HepG2 (cell line): ENCODE measurements at places on chromosomes 7 and 10. TPM values are rescaled to one million over a fixed set of nuclear protein-coding genes. Genes with fewer than 3 reads are reported as not detected.
A peak's percentile ranks its signal among the peaks of the same experiment; 100 is the strongest.

The TUBAL3 gene
- 0.07 TPM in 1 of 2 replicates, not detected in the other for total RNA-seq

The GLI3 gene
- not detected in 2 replicates for total RNA-seq

The GJD4 gene
- not detected in 2 replicates for total RNA-seq

The H2BK1 gene
- total RNA-seq, result not detected in 2 replicates

The PRKG1 gene
- not detected in 2 replicates for total RNA-seq

The CRHR2 gene
- not detected in 2 replicates for total RNA-seq

The CC2D2B gene
- total RNA-seq, result 0.20 and 0.22 TPM in 2 replicates

The IL15RA gene
- 0.53 and 0.66 TPM in 2 replicates for total RNA-seq

The FKBP6 gene
- 0.13 and 0.20 TPM in 2 replicates for total RNA-seq

GRCh38 chr7:4074407-4074806 lies 607.7 kb upstream of the FOXK1 start:
- no peak for DNase-seq

DNA sequence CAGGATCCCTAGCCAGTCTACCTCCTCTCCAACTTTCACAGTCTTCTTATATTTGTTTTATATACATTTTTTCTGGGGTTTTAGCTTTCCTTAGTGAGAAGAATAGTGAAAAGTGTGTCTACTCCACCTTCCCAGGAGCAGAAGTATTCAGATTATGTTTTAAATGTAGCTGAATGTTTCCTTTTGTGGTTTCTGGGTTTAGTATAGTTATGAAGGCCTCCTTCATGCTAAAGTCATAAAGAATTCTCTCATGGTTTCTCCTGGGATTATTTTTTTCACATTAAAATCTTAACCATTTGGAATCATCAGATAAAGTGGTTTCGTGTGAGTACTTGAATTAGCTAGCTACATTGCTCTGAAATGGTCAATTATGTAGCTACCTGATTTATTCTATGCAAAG lies 50.9 kb downstream of the ANKMY2 start:
- DNase-seq, result no peak

DNA sequence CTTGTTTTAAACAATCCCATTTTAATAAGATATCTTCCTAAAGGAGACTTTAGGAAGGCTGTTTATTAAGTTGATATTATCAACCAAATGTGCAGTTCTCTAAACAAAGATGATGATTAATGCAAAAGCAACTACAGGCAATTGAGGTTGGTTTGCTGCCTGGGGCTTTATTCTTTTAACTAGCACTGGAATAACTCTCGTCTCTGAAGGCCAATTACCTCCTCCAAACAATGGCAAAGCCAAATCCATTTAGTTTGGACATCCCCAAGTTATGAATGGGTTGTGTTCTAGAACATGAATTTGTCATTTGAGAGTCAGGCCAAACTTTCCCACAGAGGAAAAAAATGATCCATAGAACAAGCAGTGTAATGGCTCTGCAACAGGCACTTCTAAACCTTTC lies 114.1 kb downstream of the SLC16A9 start:
- DNase-seq, result no peak

DNA sequence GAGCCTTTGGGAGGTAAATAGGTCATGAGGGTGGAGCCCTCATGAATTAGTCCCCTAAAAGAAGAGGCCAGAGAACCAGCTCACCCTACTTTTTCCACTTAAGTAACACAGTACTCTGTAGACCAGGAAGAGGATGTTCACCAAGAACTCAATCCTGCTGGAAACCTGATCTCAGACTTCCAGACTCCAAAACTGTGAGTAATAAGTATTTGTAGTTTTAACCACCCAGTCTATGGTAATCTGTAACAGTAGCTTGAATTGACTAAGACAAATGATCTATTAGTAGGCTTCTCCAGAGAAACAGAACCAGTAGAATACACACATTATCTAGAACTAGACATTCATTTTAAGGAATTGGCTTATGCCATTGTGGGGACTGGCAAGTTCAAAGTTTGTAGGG lies 51.5 kb downstream of the ANKMY2 start:
- no peak for DNase-seq

DNA sequence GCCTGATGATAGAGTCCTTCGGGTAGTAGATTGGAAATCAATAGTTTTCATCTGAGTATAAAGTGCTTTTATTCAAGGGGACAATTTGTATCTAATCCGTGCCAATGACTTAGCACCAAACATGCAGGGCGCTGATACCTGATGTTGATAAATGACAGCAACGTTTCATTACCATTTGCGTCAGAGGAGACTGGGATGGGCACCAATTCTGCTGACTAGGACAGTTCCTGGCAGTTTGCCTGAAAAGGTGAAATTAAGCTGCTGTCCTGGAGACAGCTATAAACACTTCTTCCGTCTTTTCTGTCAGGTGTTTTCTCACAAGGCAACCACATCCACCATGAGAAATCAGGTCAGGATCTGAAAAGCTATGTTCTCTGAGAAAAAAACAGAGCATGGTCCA lies 1136.4 kb downstream of the TYW1 start:
- no peak for DNase-seq

GRCh38 chr10:103265717-103266329 lies 11.1 kb upstream of the INA start:
- DNase-seq, result peak; percentile 63

- DNase-seq, result no peak
Measured at GRCh38 chr7:86863452-86863851, 196.0 kb downstream of the ELAPOR2 start.

DNA sequence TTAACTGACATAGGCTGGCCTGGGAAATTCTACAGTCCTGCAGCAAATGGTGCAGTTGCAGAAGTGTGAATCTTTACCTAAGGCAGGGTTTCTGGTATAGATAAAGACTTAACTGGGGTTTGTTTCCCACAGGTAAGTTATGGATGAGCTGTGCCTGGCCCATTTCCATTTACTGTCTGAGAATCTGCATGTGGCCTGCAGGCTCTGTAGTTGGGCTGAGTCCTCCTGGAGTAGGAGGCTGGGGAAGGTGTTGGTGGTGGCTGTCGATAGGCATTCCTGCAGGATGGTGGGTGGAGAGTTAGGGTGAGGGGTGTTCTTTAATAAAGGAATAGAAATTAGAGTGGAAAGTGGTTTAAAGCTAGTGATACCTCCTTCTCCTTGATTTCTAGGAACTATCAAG lies 193.5 kb downstream of the AUTS2 start:
- DNase-seq, result no peak

- DNase-seq, result no peak
Measured at GRCh38 chr10:14625765-14626525, 148.8 kb downstream of the FAM107B start.

DNA sequence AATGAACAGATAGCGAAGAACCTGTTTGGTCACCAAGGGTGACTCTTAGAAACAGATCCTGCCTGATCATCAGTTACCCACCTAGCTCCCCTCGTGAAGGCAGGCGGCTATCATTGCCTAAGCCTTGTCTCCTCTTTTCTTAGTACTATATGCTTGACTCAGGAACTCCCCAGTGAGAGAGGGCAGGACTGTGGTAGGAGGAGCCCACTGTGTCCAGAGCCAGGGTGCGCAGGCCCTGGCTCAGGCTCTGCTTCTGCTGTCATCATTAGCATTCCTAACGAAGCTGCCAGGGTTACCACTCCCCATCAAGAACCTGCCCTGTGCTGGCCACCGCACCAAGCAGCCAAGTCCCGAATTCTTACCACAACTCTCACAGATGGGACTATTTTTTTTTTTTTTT lies 160.8 kb downstream of the CHN2 start:
- DNase-seq, result no peak

GRCh38 chr10:93058139-93058538 lies 2.5 kb upstream of the CYP26C1 start:
- DNase-seq, result no peak

GRCh38 chr7:120404042-120404441 lies 131.1 kb downstream of the KCND2 start:
- no peak for DNase-seq

GRCh38 chr10:12041766-12042408 lies 722 bp downstream of the UPF2 start:
- peak; percentile 33 for DNase-seq

- no peak for DNase-seq
Measured at GRCh38 chr7:116790025-116790424, 72.4 kb upstream of the CAPZA2 start.

DNA sequence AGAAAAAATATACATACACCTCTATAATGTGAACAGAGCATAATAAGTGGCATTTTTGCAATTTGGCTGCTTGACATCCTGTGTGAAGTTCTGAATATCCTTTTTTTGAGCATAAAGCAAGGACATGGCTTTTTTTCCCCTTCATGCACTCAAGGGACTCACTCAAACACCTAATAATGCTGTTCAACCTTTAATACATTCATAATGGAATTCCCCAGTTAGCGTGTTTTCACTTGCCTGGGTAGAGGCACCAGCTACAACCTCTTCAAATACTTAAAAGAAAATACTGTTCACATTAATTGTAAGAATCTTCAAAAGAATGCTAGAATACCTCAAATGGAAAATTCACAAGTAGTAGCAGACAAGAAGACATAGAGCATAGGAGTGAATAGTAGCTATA lies 316.8 kb downstream of the PCDH15 start:
- no peak for DNase-seq

GRCh38 chr10:5968037-5968680 lies 9.2 kb downstream of the IL15RA start:
- DNase-seq, result no peak

DNA sequence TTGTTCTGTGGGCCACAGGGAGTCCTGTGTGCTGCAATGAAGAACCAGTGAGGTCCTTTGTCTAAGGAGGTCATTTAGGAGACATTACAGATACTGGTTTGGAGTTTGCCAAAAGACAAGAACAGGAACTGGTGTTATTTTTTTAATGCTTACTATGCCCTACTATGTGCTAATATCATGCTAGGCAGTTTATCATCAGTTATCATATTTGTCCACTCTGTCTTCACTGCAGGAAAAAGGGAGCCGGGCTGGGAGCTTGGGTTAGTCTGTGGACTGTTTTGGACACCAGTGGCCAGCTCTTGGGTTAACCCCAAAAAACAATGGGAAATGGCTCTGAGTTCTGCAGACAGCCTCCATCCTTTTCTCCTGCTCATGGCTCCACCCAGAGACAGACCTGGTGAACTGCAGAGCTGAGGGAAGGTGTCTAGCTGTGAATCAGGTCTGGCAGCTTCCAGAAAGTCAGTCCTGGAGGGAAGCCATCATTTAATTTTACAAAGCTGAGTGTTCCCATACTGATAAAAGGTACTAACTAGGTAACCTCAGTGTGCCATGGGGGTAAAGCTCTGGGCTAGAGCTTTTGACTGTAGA lies 101.2 kb upstream of the ZNF746 start:
- peak; percentile 7 for DNase-seq

DNA sequence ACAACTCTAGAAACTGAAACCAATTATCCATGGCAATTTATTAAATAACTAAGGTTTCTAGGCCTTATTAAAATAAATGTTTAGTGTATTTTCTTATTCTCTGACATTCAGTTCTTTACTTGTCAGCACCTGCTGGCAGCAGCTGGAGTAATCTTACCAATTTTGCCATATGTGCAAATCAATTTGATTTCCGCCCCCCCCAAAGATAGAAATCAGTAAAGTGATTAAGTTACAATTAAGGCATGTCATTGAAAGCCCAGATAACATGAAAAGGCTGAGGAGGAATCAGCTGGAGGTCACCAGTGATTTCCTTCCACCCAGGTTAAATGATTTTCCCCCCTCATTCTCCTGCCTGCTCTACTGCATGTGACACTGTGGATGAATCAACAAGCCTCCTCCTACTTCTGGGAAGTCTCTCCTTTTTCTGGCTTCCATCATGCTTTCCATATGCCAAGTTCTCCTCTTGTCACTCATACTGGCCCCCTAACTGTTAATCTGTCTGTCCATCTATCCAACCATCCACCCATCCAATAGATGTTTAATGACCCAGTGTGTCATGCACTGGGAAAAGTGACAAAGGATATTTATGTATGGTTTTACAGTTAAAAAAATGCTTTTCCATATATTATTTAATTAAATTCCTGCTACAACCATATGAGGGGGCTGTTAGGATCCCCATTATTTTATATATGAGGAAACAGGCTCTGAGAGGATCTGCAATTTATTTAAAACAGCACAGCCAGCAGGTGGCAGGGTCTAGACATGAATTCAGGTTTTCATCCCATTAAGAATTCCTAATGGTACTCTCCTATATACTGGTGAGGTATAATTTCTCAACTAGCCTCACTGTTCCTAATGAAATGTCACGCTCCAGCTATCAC lies 116.5 kb downstream of the ATXN7L1 start:
- peak; percentile 41 for DNase-seq

- DNase-seq, result no peak
Measured at GRCh38 chr10:130790339-130790738, 521.2 kb downstream of the TCERG1L start.

DNA sequence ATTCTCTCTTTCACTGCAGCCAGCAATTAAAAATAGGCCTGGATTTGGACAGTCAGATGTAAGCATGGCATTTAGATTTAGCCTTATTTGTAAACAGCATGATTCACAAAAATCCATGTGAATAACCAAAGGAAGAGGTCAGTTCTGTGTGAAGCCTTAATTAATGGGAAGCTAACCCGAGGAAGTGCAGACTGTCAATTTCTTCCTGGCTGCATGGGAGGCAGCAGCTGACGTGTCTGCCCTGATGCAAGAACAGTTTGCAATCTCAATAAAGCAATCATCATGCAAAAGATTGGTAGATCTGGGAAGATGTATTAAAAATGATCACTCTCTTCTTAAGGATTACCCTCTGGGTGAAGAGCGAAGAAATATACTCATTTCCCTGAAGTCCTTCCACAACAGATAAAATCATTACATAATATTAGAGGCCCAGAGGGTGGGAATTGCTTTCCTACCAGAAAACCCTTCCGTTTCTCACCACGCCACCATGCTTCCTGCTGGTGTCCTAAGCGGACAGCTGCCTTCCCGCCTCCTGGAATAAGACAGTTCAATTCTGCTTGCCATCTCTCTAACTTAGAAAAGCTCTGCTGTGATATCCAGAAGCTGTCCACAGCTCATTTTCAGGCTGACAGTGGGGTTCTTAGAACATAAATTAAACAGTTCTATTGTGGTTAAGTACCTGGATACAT lies 526.7 kb upstream of the NRP1 start:
- no peak for DNase-seq

DNA sequence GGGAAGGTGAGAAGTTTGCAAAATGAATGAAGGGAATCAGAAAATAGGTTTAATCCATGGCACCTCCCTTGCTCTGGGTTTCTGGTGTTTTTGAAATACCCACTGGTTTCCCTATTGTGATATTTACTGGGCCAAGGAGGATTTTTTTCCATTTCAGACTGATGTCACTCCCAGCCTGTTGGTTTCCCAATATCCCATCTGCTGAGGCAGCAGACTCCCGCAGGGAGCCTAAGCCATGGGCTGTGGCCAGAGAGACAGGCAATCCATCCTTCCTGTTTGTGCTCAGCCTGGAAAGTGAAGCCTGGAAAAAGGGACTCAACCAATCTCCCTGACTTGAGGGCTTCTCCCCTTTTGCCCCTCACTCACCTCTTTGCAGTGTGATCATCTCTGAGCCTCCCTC lies 22.8 kb downstream of the FAM107B start:
- DNase-seq, result no peak

DNA sequence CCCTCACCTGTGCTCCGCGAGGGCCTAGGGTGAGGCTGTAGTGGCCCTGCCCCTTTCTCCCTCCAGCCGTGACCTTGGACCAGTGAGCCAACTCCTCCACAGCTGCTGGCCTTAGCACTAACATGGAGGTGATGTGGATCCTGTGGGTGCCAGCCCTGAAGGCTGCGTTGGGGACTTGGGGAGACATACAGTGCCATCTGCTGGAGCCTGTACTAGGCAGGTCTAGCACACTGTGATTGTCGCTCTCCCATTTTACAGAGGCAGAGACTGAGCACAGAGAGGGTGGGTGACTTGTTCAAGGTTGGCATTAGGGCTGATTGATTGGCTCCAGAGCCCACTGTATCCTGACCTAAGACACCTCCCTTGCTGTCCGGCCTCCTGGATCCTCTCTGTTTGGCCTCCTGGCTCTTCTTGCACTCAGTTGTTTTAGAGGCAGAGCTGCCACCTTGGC lies 37.6 kb downstream of the PRF1 start:
- DNase-seq, result no peak
